ENCODE measurements at places on chromosomes 6 and 20.

- DNase-seq = no peak
Observed at GRCh38 chr6:129281168-129281796, 398.3 kb downstream of the LAMA2 start.

GRCh38 chr6:138105880-138106664, 1.1 kb downstream of the PERP start:
- no peak for DNase-seq

DNA sequence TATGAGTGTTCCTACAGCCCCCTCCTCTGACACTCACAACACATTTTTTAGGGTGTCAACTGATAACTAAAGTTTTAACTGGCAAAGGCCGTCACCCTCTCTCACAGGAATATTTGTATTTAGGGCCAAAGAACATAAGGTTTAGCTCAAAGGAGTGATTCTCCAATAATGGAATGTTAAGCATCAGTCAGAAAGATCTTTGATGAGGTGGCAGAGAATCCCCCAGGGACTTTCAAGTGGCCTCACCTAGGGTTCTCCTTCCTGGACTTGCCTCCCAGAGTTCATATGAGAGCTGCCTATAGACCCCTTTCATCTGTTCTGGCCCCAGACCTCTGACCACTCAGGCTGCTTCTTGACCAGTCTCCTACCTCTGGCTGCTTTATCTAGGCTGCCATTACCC, 7.4 kb upstream of the SCUBE3 start:
- no peak for DNase-seq

DNA sequence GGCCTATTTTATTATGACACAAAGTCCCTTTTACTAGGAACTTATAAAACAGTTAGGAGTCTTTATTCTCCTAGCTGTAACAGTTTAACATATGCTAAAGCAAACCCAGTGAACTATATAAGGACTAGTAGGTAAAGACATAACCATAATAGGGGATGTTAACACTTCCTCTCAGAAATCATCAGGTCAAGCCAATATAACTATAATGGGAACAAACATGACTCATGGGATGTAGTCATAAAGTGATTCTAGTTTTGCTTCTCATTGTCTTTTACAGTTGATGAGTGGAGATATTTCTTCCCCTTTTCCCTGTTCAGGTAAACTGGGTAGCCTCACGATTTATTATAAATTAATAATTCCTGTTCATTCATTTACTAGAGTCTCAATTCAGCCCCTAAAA, 9.7 kb downstream of the PTCHD4 start:
- no peak for DNase-seq

- DNase-seq = no peak
Observed at GRCh38 chr6:138815221-138815620, 19.3 kb downstream of the ECT2L start.

DNA sequence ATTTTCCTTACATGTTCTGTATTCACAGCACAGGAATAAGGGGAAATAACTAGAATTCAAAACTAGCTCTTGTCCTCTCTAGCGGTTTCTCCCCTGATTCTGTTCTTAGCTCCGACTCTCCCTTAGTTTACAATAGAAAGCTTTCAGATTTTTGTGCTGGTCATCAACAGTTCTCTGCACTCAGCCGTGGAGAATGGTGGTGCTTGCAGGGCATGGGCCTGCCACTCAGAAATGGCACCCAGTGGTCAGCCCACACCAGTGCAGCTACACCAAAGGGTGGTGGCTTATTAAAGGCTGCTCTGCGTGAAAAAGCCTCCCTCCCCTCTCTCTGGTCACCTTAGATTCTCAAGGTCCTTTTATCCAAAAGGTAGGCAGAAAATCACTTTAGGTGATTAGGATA, 123.5 kb downstream of the SASH1 start:
- no peak for DNase-seq

DNA sequence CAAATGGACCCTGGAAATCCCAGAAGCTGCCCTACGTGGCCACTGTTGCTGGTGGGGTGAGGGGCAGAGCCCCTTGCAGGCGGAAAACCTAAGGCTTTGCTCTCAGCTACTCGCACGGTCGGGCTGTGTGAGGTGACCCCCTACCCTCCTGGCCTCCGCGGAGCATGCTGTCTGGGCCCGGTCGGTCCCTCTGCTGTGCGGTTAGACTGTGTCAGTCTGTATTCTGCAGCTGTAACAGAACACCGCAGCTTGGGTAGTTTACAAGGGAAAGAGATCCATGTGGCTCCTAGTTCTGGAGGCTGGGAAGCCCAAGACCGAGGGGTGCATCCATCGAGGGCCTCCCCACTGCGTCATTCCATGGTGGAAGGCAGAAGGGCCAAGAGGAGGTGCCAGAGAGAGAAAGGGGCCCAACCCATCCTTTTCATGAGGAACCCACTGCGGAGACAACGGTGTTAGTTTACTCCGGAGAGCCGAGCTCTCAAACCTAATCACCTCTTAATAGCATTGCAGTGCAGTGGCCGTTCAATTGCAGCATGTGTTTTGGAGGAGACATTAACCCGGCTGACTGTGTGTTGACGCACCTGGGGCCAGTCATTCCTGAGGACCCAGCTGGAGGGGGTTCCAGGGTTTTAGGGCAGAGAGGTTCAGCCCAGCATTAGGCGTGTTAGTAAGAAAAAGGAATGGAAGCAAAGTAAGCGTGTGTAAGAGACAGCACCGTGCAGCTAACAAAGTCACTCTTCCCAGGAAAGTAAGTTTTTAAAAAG, 18.3 kb downstream of the COL9A3 start:
- no peak for DNase-seq

GRCh38 chr6:57265755-57266221, 43.7 kb upstream of the RAB23 start:
- DNase-seq = no peak

- DNase-seq = no peak
Observed at GRCh38 chr20:10240655-10241054, 22.0 kb downstream of the SNAP25 start.

DNA sequence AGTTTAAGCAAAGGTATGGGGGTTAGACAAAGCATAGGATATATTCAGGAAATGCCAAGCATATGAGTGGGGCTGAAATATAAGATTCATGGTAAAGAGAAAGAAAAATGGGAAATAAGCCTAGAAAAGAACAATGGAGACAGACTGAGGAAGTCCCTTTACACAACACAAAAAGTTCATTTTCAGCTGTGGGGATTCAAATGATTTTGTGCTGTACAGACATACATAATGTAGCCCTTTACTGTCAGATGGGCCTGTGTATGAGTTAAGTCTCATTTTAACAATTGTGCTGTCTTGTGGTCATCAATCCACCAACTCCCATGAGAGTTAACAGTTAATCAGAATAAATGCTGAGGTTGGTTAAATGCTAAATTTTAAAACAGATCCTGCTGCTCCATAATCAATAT, 37.2 kb downstream of the REV3L start:
- DNase-seq = no peak

DNA sequence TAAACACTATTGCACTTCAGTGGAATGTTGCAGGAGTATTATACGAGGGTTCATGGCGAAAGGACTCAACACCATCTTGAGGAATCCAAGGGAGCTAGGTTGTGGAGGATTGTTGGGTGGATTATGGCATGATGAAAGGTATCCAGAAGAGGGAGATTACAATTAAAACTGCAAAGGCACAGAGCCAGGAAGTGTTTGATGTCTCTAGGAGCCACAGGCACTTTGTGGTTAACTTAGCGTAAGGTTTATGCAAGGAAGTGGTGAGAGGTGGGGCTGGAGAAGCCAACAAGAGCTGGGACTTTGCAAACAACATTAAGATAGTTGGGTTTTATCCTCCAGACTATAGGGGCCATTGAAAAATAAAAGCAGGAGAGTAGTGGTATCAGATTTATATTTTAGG, 86.6 kb upstream of the TPD52L1 start:
- no peak for DNase-seq

- DNase-seq = no peak
Observed at GRCh38 chr20:44302026-44302669, 8.9 kb downstream of the FITM2 start.

GRCh38 chr6:11710311-11710761, 68.3 kb downstream of the ADTRP start:
- DNase-seq = peak; percentile 62

GRCh38 chr6:85453490-85453889, 3.6 kb downstream of the NT5E start:
- no peak for DNase-seq

GRCh38 chr20:57872816-57873409, 163.1 kb upstream of the PMEPA1 start:
- DNase-seq = no peak

DNA sequence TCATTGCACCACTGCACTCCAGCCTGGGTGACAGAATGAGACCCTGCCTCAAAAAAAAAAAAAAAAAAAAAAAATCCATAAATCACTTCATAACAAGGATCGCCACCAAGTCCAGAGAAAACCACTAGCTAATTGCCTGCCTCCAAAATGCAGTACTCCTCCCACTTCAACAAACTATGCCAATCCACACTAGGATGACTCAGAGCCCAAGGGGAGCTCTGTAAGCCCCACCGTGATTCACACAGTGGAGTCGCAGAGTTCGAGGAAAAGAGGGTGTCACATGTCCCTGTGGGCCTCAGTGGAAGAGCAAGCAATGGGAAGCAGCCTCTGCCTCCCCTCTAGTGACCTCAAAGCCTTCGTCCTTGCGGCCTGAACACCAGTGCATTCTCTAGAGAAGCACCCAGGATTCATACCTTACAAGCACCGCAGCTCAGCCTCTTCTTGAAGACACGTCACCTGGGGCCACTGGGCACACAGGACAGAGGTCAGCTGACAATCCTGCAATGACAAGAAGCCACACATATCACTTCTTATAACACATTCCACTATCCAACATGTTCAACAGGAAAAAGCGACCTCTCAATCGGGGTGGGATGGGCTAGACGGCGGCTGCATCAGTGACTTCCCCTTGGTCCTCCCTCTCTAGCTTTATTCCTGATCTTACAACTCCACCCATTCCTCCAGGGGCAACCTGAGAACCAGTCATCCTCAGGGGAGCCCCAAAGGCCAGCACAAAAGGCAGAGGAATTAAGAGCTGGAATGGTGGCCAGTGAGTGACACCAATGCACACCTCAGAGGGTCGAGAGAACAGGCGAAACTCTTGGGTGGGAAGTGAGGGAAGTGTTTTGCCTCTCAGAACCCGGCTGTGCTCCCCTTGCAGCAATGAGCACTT, 8.9 kb downstream of the SNHG17 start:
- no peak for DNase-seq

- no peak for DNase-seq
Observed at GRCh38 chr6:109662192-109662591, 28.8 kb downstream of the AK9 start.

DNA sequence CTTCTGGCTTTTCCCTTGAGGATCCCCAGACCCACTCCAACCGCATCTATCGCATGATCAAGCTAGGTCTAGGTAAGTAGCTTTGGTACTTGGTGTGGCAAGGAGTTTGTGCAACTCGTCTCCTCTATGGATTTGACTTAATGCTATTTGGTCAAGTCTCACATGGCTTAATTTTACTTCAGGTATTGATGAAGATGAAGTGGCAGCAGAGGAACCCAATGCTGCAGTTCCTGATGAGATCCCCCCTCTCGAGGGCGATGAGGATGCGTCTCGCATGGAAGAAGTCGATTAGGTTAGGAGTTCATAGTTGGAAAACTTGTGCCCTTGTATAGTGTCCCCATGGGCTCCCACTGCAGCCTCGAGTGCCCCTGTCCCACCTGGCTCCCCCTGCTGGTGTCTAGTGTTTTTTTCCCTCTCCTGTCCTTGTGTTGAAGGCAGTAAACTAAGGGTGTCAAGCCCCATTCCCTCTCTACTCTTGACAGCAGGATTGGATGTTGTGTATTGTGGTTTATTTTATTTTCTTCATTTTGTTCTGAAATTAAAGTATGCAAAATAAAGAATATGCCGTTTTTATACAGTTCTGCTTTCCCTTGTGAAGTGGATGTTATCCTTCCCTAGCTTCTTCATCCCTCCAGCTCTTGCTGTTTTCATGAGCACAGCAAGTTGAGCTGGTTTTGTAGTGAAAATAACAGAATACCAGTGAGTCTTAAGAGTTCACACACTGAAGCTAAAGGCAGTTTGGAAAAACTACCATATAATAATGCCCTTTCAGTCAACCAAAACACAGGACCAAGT, 3.8 kb downstream of the SLC35B2 start:
- peak; percentile 50 for DNase-seq

DNA sequence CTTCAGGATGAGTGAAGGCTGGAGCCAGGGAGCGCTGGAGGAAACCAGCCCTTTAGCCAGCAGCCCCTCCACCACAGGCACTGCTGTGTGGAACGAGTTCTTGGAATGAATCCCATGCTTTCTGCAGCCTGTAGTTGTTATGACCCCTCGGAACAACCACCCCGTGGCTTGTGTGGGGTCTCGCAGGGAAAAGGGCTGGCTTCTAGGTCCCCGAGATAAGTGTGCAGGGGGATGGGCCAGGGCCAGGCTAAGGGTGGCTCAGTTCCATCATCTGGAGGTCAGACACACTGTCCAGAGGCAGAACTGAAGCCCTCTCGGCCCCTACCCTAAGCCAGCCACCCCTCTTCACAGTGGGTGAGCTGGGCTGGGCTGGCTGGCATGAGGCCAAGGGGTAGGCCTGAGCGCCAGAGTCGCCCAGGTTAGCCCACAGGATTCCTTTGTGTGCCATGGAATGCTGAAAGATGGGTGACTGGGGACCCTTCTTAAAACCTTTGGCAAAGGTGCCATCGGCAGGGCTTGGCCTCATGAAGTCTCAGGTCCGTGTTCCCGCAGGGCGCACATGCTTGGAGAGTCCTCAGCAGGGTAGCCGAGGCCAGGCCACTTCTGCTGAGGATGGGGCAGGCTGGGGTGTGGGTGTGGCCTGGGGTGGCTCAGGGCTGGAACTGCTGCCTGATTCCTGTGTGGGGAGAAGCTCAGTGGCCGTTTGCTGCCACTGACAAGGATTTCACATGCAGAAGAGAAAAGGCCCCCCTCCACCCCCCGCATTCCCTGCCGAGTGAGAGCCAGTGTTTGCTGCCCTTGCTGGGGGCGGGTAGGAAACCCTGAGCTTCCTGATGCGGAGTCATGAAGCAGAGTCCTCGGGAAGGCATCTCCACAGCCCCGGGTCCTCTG, 24.6 kb downstream of the SPATA2 start:
- DNase-seq = no peak

DNA sequence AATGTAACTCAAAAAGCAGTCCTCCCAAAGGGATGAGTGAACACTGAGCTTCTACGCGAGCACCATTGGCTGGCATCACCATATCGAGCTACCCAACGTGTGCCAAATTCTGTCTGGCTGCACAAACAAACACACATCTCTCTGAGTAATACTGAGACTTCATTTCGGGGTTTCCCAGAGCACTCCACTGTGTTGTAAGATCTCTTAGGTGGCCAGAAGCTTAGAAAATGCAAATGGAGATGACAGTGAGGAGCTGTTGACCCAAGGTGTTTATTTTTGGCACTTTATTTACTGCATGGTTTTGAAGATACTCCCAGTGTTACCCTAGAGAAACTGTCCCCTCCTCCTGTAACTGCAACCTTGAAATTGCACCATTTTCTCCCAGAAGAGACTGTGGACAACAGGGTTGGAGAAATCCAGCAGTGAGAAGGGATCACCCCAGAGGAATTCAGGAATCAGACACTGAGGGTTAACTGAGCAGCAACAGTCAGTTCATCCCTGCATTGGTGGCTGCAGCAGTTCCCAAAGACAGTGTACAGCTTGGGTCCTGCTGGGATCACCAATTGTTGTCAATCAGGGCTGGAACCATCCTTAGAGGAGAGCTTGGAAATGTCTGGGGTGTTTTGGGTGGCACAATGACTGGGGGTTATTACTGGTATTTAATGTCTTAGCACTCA, 1.0 kb upstream of the RIPOR2 start:
- peak; percentile 36 for DNase-seq

Measured in stimulated activated CD4-positive, alpha-beta T cell treated with anti-CD3 and anti-CD28 coated beads, TNF-alpha, amount 100 ng/mL, for 24 hours (primary cell).